Stimulated activated CD4-positive, alpha-beta T cell treated with anti-CD3 and anti-CD28 coated beads, Interleukin-15, amount 100 ng/mL, for 1 hour (primary cell): ENCODE measurements at places on chromosomes 6 and 20.

DNA sequence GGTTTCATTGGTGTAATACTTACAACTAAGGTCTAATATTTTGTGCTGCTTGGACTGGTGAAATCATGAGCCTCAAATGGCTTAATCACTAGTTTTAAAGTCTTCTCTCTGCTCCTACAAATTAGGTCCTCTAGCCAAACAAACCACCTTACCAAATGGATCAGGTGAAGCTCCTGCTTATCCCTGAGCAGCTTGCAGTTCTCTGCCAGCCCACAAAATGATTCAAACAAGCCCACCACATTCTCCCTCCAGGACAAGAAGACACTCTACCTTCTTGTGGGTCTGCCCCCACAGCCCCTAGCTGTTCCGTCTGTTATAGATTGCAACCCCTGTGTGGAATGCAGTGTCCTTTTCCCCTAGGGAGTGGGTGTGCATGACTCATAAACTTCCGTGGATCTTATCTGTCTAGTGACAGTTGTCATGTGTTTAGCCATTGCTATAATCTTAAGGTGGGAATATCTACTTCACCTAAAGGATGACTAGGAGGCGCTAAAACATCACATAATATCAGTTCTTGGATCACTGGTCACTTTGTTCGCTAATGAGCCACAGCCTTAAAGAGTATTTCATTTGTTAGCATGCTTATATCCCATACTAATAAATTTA is 940.5 kb upstream of the MANEA start:
- DNase-seq: no peak

- no peak for DNase-seq
Measured at GRCh38 chr20:20503777-20504530, 136.1 kb downstream of the INSM1 start.

- no peak for DNase-seq
Measured at GRCh38 chr6:110358553-110359160, 508 bp upstream of the METTL24 start.

GRCh38 chr20:45372646-45373352 is 5.3 kb downstream of the TP53TG5 start:
- no peak for DNase-seq

DNA sequence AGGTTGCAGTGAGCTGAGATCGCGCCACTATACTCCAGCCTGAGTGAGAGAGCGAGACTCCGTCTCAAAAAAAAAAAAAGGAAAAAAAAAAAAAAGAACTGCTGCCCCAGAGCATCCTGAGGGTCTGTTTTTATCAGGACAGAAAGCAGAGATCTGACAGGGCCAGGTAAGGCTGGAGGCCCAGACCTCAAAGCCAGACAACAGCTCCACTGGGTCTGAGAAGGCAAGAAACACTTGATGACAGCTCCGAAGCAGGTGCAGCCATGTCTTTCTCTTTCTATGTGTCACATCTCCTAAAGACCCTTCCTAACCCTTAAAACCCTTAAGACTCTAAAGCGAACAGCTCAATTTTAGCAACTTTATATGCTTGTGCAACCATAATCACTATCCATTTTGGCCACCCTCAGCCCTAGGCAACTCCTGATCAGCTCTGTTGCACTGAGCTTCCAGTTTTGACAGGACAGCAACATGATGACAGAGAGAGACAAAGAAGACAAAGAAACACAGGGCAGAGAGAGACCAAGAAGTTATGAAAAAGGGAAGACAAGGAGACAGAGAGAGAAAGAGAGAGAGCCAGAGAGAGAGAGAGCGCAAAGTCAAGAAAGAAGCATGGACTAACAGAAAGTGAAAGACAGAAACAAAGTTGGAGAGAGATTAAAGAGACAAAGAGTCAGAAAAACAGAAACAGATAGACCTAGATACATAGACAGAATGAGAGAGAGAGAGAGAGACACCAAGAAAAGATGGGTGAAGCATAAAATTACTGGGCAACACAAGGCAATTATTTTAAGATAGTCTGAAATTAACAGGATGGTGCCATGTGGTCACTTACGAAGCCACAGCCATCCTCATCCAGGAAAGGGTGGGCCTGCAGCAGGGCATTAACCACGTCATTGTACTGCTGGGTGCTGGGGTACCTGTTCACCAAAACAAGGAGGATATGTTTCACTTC is 39.2 kb downstream of the SAMD3 start:
- no peak for DNase-seq

DNA sequence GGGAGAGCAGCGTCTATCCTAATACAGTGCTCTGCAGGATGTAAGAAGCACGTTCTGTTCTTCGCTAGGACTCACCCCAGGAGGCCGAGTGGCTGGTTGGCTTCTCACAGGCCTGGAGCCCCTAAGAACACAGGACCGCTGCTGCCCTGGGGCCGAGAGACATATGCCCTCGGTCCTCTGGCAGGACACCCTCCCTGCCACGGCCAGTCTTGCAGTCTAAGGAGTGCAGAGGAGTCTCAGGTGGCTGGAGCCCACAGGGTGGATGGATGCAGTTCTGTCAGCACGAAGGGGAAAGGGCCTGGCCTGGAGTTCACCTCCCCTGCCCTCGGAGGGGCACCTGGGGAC is 96.5 kb downstream of the SMOC2 start:
- no peak for DNase-seq

GRCh38 chr6:24183584-24183983 is 57.6 kb downstream of the NRSN1 start:
- no peak for DNase-seq

GRCh38 chr6:155635416-155635815 is 179.8 kb upstream of the NOX3 start:
- no peak for DNase-seq

- DNase-seq: no peak
Measured at GRCh38 chr6:49606721-49607390, 29.8 kb downstream of the RHAG start.

GRCh38 chr6:7292596-7293255 is 20.3 kb downstream of the SSR1 start:
- DNase-seq: no peak

DNA sequence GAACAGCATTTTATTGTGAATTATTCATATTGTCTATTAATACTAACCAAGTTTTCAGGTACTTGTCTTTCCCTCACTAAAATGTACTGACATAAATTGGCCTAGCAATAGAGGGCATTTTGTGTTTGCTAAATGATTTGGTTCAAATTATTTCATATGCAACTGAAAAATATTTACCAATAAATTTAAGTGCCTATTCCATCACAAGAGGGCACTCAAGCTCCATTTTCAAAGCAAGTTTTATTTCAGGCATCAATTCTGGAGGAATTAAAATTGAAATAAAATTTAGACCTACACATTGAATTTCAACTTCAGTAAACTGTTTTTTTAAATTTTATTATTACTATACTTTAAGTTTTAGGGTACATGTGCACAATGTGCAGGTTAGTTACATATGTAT is 114.3 kb upstream of the SYNCRIP start:
- no peak for DNase-seq

DNA sequence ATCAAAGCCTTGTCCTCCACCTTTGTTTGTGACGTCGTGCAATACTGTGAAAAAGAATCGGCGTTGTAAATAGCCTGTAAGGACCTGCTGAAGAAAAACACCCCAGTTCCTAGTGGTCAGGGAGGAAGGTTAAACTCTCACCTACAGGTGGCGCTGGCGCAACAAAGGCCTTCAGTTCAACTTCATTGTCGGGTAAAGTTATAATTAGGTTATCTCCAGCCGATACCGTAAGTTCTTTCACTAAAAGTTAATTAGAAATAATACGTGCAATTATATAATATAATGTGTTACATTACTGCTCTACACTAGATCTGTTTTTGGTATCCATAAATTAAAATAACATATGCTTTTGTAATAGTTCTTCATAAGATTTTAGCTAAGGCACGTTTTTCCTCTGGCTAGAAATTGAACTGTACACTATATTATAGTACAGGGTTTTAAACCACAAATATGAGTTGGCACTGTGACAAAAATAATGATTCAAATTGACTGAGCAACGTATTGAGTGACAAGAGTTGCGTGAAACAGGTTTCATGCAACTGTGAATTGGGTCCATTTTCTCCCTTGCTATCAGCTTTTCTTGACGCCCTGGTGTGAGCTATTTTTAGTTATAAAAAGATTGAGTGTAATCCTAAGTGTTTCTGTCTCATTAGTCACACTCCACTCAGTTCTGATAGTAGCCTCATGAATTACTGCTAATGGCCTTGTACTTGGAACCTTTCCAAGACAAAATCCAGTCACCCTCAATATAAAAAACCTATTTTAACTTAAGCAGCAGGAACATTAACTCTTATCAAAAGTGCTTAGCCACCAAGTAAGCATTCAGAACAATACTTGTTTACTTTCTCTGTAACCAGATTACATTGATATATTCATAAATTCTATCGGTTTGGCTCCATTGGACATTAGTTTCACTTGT is 62.3 kb downstream of the KIAA0319 start:
- DNase-seq: peak; percentile 45

- no peak for DNase-seq
Measured at GRCh38 chr6:14732844-14733757, 512.8 kb upstream of the JARID2 start.

DNA sequence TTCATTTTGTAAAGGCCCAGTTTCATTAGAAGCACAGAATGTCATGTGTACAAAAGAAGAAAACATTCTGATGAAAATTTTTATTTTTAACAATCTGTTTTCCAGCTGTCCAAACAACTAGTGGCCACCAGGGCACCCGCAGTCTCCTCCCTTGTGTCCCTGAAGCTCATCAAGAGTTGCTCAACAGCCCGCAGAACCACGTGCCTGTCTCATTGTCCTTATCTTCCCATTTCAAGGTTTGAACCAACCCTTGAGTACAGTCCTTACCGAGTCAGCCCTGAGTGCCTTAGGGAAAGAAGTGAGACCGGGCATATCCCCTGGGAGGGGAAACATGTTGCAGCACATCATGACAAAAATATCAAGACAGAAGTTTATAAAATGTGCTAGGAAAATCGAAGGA is 15.9 kb upstream of the ZNF133 start:
- DNase-seq: no peak
